ENCODE measurements at places on chromosomes 5 and 9. TPM values are rescaled to one million over a fixed set of nuclear protein-coding genes. Genes with fewer than 3 reads are reported as not detected.

The ACTL7A gene
- not detected for total RNA-seq

The PCDHB2 gene
- 2.2 TPM for total RNA-seq

The SOX30 gene
- total RNA-seq = not detected

GRCh38 chr9:35179347-35180280, 17.8 kb downstream of the UNC13B start:
- no peak for DNase-seq
- no peaks in the 10 kb centered on the region for H3K27me3 ChIP-seq
- H3K4me3 ChIP-seq = no peak overlapping the region

DNA sequence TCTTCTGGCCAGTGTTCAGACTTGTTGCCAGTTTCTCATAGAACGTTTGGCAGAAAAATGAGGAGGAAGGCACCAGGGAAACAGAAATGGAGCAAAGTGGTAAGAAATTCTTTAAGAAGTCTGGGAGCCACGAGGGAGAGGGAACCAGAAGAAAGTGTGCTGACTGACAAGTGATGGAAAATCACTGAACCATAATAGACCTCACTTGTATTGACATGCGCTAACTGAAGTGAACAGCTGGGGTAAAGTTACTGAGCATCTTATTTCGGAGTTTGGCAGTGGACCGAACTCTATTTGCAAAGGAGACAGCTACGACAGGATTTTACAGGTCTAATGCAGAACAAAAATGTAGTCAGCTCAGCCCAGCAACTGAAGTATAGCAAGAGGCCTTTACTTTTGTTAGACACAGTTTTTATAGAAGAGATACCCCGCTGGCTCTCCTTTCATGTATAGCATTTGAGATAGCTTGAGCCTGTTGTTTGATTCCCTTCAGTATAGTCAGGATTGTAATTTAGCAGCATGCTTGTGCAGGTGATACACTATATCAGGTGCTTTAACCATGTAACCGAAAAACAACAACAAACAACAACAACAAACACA, 53.6 kb downstream of the HMHB1 start:
- no peak overlapping the region for H3K27ac ChIP-seq
- no peaks in the 10 kb centered on the region for H3K36me3 ChIP-seq
- H3K27me3 ChIP-seq = no peaks in the 10 kb centered on the region
- H3K4me1 ChIP-seq = no peaks in the 10 kb centered on the region

The OLFML2A gene
- 63.2 TPM for total RNA-seq

The MCTP1 gene
- 20.5 TPM for total RNA-seq

The PKD2L2 gene
- total RNA-seq = not detected

- H3K27ac ChIP-seq = peak overlapping the region; percentile 87
- H3K36me3 ChIP-seq = no peaks in the 10 kb centered on the region
- peaks cover 54% of the 10 kb centered on the region for H3K4me1 ChIP-seq
Observed at GRCh38 chr5:173499471-173500212, 116.8 kb downstream of the BOD1 start.

GRCh38 chr5:116044073-116044472, 11.8 kb downstream of the ARL14EPL start:
- no peaks in the 10 kb centered on the region for H3K4me1 ChIP-seq
- no peak overlapping the region for H3K4me3 ChIP-seq
- H3K27ac ChIP-seq = no peak overlapping the region
- no peaks in the 10 kb centered on the region for H3K36me3 ChIP-seq
- DNase-seq = no peak
- H3K27me3 ChIP-seq = no peaks in the 10 kb centered on the region

The PRDM9 gene
- not detected for total RNA-seq

The ADAMTS12 gene
- 1.8 TPM for total RNA-seq

GRCh38 chr5:156640691-156641241, 209.3 kb upstream of the PPP1R2B start:
- no peak overlapping the region for H3K4me3 ChIP-seq
- no peaks in the 10 kb centered on the region for H3K36me3 ChIP-seq
- no peak for DNase-seq
- H3K27me3 ChIP-seq = no peaks in the 10 kb centered on the region
- peak overlapping the region; percentile 22 for H3K27ac ChIP-seq

DNA sequence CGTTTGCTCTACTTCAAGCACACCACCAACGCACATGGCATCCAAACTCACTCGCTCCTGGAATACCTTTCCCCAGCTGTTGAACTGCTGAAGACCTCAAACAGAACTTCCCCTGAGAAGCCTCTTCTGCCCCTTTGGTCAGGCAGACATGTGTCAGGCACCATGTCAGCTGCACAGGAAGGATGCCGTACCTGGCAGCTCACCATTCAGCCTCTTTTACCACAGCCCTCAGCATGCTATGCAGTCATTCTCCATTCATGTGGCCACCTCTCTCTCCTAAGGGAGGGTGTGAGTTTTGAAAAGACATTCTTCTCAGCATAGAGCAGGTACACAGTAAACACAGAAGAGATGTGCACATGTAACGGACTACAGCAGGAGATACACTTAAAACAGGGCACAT, 14.2 kb downstream of the IL4 start:
- H3K4me3 ChIP-seq = no peak overlapping the region
- DNase-seq = no peak
- H3K36me3 ChIP-seq = no peaks in the 10 kb centered on the region
- H3K27ac ChIP-seq = no peak overlapping the region

DNA sequence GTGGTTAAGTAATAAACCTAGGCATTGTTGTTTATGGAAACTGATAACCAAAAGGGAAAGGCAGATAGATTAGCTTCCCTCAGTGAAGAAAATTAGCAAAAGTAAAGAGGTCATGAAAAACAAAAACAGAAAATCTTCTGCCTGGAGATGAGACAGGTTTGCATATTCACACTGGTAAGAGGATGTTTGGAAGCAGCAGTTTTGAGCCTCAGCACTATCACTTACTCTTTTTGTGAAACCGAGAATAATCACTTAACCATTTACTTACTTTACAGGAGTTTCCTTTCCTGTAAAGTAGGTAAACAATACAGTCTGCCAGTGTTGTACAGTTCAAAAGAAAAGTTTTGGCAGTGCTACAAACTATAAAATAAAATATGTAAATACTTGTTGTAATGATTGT, 35.5 kb upstream of the EMB start:
- H3K27me3 ChIP-seq = no peaks in the 10 kb centered on the region
- H3K4me3 ChIP-seq = no peak overlapping the region
- H3K36me3 ChIP-seq = no peaks in the 10 kb centered on the region
- H3K27ac ChIP-seq = no peak overlapping the region
- DNase-seq = no peak

The CNTNAP3B gene
- total RNA-seq = 65.9 TPM
